ENCODE measurements at places on chromosomes 1 and 21. TPM values are rescaled to one million over a fixed set of nuclear protein-coding genes. Genes with fewer than 3 reads are reported as not detected.

- DNase-seq: no peak
These were observed 405.3 kb upstream of the PRMT6 start for GRCh38 chr1:106651028-106651762.

GRCh38 chr1:18118078-18118477 is 10.5 kb downstream of the IGSF21 start:
- DNase-seq: no peak

DNA sequence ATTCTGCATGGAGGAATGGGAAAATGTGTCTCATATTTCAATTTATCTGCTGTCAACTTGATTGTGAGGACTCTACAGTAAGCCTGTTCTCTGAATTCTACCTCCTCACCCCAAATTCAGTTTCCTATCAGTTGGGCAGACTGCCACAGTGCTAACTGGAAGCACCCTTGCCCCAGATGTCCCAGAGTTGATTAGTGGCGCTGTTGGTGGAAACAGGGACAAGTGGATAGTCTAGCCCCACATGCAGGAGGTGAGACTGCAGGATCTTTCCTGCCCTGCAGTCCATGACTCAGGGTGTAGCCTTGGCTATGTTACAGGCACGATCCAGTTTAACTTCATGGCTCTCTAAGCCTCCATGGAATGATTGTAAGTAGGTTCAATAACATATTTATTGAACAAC is 22.1 kb downstream of the ADAM30 start:
- DNase-seq: no peak

The PROX1 gene
- not detected for polyA plus RNA-seq

The VWA5B1 gene
- not detected for polyA plus RNA-seq

GRCh38 chr1:60367532-60367931 is 294.0 kb upstream of the C1orf87 start:
- no peak for DNase-seq

DNA sequence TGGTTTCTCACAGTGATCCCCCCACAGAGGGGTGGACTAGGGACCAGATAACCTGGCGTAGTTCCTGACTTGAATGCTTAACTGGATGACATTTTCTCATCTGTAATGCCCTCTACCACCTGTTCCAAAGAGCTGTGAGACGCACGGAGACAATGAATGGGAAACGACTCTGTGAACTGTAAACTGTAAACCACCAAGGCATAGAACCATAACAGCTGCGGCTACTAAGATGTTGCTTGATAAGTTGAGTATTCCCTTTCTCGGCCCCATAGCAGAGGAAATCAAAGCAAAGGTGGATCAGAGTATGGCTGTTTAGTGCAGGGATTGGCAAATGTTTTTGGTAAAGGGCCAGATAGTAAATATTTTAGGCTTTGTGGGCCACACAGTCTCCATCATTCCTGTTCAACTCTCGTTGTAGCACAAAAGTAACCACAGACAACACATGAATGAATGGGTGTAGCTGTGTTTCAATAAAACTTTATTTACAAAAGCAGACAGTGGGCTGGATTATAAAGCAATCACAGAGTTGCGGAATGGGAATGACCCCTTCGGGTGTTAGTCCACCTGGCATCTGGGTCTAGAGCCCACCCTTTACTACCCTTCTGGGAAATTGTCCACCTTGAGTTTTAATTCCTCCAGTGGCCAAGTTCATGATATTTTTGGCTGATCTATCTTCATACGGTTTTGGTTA is 315.2 kb downstream of the RPS6KC1 start:
- DNase-seq: no peak

The KCNH1 gene
- not detected for polyA plus RNA-seq

DNA sequence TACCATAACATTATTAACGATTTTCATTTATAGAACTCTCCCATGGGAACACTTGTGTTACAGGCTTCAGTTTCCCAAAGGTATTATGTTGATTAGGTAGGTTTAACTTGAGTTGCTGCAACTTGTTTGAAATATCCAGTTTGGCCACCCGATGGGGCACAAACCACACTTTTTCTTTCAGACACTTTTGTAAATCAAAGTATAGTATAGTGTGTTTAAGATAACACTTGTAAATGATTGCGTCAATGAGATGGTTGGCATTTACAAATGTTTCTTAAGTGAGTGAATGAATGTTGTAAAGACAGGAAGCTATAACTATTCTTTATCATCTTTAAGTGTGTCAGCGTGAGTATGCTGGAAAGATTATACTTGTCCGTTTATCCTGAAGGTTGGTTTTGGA is 4.3 kb downstream of the XPR1 start:
- DNase-seq: no peak

DNA sequence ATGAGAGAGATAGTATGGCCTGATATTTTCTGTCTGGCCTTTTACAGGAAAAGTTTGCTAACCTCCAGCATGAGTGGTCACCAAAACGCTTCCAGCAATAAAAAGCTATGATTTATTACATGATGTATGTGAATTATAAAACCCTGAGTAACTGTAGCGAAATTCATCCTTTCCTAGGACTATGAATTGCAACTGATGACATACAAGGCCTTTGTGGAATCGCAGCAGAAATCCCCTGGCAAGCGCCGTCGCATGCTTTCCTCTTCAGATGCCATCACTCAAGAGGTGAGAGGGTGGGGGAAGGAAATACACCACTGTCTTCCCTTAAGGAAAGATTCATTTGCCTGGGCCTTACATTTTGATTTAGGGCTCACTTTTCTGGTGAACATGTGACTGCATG is 117.9 kb downstream of the MACF1 start:
- no peak for DNase-seq

- DNase-seq: no peak
These were observed 67.7 kb downstream of the BCAR3 start for GRCh38 chr1:93613898-93614297.

- no peak for DNase-seq
These were observed 9.1 kb upstream of the PADI2 start for GRCh38 chr1:17128361-17128760.

GRCh38 chr21:44418108-44418875 is 37.0 kb upstream of the LRRC3 start:
- DNase-seq: no peak

- peak; percentile 84 for DNase-seq
These were observed 100.4 kb downstream of the GALNT2 start for GRCh38 chr1:230167419-230167852.

- DNase-seq: no peak
These were observed at the start of gene LY9 for GRCh38 chr1:160795951-160796383. LY9 (plus strand) TSS chr1:160796174; CDS start chr1:160796188, 14 bp downstream.

GRCh38 chr1:38834937-38835827 is 24.4 kb downstream of the RRAGC start:
- DNase-seq: peak; percentile 71

GRCh38 chr1:28510970-28511440 is 5.2 kb downstream of the RCC1 start:
- no peak for DNase-seq

DNA sequence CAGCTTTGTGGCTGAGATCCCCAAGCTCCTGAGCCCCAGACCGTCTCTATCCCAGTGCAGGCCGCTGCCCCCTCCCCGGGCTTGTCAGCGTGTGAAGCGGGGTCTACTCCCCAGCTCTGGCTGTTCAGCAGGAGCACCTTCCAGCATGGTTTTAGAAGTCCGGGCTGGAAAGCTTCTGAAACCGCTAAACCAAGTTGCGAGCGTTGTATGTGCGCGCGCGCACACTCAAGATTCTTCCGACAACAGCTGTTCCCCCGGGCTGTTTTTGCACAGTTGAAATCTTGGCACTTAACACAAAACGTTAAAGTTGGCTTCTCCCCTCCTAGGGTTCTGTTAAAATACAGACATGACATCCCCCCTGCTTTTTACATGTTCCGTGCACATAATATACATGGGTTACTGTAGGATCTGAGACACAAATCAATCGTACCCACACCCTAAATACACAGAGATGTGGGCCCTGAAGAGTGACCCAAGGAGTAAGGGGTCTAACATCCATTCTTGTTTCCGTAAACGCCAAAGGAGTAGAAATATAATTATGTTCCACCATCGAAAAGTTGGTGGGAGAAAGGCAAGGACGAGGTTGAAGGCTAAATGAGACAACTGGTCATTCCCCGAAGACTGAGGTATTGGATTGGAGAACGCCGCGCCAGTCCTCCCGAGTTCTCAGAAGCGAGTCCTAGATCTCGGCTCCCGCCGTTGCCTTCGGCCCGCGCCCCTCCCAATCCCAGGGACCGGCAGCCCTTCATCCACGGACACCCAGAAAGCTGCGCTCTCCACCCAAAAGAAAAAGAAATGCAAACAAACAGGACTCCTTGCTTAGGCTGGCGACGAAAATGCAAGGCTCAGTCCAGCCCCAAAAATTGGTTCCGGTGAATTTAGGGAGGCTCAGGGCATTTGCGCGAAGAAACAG is 1.3 kb downstream of the TBX15 start:
- no peak for DNase-seq

DNA sequence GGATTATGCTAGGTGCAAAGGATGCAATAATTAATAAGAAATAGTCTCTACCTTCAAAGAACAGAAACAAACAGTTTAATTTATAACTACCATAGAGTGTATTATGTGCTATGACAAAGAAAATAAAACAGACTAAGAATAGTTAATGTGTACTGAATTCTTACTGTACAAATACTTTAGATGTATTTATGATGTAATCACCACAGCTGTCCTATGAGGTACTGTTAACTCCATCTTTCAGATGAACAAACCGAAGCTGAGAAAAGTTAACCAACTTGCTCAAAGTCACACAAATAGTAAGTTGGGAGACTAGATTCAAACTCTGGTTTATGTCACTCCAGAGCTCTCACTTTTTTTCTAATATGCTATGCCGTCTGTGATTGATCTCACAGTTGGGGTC is 77.0 kb upstream of the FGGY start:
- no peak for DNase-seq

- DNase-seq: no peak
These were observed 287.3 kb downstream of the VAV3 start for GRCh38 chr1:107677697-107678096.

DNA sequence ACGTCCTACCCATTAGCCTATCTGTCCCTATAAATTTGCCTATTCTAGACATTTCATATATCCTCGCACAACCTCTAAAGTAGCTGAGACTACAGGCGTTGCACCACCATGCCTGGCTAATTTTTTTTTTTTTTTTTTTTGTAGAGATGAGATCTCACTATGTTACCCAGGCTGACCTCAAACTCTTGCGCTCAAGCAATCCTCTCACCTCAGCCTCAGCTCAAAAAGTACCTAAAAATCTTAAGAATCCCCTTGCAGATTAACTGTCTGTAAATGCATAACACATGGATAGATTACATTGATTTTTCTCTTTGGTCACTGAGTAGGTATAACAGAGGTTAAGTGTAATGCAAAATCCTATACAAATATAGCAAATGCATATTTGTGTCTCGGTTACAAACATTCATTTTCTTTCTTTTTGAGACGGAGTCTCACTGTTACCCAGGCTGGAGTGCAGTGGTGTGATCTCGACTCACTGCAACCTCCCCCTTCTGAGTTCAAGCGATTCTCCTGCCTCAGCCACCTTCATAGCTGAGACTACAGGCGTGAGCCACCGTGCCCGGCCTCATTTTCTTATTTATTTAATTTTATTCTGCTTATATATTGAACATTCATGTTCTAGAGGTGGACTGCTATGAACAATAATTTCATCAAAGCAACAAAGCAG is 2.3 kb downstream of the HORMAD1 start:
- no peak for DNase-seq

The FCRL4 gene
- polyA plus RNA-seq: not detected

GRCh38 chr1:232473324-232473723 is 156.6 kb downstream of the SIPA1L2 start:
- no peak for DNase-seq

- no peak for DNase-seq
These were observed 141.9 kb upstream of the UBE2U start for GRCh38 chr1:64061430-64062104.

The TBX19 gene
- polyA plus RNA-seq: 2.8 TPM

- DNase-seq: no peak
These were observed 53.4 kb upstream of the CITED4 start for GRCh38 chr1:40915581-40915980.

The PRAMEF6 gene
- polyA plus RNA-seq: not detected

GRCh38 chr1:245241526-245242130 is 86.8 kb downstream of the KIF26B start:
- no peak for DNase-seq

The ZNF648 gene
- 0.11 TPM for polyA plus RNA-seq

DNA sequence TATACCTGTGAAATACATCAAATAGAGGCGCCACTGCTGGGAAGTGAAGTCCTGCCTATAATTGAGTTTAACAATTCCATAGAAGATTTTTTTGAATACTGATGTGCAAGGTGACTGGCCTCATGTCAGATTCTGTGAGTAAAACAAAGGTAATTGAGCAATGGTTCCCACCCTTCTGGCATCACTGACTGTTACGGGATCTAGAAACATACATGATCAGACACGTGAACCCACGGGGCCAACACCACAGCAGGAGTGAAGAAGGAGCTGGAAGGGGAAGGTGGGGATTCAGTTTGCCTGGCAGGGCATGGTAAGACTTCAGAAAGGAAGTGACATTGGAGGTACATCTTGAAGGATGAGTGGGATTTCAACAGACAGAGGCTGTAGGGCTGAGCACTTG is 270.2 kb downstream of the DISC1 start:
- no peak for DNase-seq

- DNase-seq: no peak
These were observed 129.7 kb downstream of the DUSP10 start for GRCh38 chr1:221612047-221612777.

The RAB25 gene
- not detected for polyA plus RNA-seq

DNA sequence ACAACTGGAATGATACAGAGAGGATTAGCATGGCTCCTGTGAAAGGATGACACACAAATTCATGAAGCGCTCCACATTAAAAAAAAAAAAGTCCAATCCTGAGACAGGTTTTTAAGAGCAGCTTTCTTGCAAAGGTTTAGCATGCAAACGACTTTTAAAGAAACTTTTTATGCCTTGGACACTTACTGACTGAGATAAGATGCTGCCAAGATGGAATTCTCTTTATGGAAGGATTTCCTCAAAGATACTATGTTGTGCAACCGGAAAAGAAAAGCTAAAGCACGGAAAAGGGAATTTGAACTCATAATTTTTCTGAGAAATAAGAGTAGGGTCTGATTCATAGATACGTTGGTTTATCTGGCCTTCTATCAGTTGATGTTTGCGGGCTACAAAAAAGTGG is 27.3 kb downstream of the PIGP start:
- no peak for DNase-seq

The SLAMF1 gene
- 0.17 TPM for polyA plus RNA-seq

DNA sequence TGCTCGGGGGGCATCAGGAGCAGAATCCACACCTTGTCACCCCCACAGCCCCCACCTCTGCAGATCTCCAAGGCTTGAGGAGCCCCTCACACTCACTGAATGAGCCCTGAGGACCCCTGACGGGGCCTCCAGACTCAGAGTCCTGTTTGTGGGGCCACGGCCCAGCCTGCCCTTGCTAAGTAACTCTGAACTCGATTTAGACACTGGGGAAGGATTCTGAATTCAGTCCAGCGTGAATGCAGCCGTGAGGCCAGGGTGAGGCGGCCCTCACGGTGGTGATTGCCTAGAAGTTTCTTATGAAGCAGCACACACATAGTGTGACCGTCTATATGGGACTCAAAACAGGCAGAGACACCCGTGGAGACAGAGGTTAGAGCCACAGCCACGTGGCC is 58.9 kb upstream of the ADARB1 start:
- no peak for DNase-seq

The PALMD gene
- polyA plus RNA-seq: 4.5 TPM

GRCh38 chr1:199204231-199204630 is 565.4 kb downstream of the PTPRC start:
- no peak for DNase-seq
